Stimulated activated CD4-positive, alpha-beta T cell treated with anti-CD3 and anti-CD28 coated beads, Interleukin-2, amount 100 ng/mL, for 24 hours (primary cell): ENCODE measurements at places on chromosomes 11 and 22.

- DNase-seq = no peak
Observed at GRCh38 chr11:2137202-2138067, 1.8 kb downstream of the IGF2 start.

DNA sequence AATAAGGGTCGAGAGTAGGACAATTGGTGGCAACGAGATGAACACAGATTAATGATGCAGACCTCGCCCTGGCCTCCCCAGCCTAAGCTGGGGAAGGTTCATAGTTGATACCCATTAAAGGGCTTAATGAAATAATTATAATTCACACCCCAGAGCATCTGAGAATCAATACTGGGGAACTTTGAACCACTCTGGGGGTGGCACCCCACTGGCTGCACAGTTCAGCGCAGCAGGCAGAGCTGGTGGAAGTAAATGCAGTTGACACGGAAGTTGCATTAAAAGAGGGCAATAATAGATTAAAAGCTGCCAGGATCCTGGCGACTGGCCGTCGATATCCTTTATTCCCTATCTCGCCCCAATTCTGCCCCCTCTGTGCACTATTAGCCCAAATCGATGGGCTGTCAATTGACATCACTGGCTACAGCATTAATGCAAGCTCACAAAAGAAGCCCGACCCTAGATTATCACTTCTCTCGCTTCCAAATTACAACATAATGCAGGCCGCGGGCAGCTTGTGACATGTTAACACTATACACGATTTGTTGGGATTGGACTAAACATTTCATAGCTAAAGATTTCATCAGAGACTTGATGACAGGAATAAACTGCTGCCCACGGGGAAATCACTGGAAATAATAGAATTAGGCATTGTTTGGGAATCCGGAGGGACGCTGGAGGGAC, 14.5 kb downstream of the HSPA8 start:
- DNase-seq = no peak

- peak; percentile 39 for DNase-seq
Observed at GRCh38 chr22:17121233-17122195, at the start of gene TMEM121B. TSS of gene TMEM121B (minus strand) at chr22:17121360. CDS start at chr22:17121127, 233 bp downstream.

GRCh38 chr22:24525416-24526037, 29.4 kb downstream of the GUCD1 start:
- peak; percentile 86 for DNase-seq

DNA sequence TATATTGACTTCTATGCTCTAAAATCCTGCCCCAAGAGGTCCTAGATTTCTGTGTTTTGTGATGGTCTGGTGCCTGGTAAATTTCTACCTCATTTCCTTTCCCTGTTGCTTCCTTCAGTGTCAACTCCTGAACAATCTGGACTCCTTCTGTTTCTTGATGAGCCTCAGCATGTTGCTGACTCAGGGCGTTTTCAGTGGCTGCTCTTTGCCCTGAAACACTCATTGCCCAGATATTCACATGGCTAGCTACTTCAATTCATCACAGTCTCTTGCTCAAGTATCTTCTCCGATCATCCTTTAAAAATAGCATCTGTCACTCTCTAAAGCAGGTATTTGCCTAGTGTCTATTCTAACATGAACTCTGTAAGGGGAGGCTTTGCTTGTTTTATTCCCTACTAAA, 526.3 kb upstream of the RAG2 start:
- DNase-seq = no peak

DNA sequence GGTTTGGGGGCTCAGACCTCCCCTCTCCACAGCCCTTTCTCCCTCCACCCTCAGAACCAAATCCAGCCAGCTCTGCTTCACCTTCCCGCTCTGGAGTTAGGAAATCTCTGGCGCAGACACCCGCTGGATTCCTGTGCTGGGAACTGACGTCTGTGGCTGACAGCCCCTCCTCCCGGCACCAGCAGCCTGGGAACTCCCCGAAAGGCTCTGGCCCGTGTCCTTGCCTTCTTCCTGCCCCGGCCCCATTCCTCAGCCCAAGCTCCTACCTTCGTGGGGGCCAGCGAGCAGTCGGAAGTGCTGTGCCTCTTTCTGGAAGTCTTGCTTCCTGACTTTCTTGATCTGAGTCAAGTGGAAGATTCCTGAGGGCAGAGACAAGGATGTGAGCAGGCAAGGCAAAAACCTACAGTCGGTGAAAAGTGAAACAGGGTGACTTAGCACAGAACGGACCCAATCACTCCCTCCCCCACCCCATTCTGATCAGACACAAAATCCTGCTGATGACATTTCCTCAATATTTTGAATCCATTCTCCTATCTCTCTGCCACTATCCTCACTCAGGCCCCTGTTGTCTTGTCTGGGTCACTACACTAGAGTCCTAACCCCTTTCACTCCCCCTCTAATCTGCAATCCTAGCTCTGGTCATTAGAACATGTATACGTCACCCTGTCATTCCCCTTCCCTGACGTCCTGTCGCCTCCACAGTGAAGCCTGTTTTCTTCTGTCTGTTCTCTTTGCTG, 34.1 kb downstream of the CHRDL2 start:
- DNase-seq = no peak

DNA sequence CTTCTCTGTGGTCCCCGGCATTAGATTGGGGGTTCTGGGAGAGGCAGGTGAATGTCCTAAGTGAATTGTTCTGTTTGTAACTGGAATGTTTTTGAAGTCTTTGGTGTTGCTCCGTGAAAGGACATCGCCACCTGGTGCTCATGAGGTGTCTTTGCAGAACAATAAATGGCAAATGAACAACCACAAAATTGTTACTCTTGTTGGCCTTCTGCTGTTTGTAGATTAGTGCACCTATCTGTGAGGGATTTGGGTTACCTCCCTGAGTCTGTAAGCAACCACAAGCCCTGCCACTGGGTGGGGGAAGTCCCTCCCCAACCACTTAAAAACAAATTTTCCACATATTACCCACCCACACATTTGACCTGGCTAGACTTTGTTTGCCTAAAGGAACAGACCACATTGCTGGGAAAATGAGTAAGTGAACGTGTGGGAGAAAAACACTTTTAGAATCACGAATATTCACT, 4.7 kb downstream of the MPEG1 start:
- DNase-seq = peak; percentile 55

GRCh38 chr11:14566331-14567063, 46.3 kb upstream of the PSMA1 start:
- DNase-seq = no peak

- no peak for DNase-seq
Observed at GRCh38 chr11:44766972-44767278, 40.2 kb downstream of the TSPAN18 start.

- DNase-seq = no peak
Observed at GRCh38 chr11:39011797-39012196, 2413.8 kb upstream of the RAG2 start.

- no peak for DNase-seq
Observed at GRCh38 chr22:48396785-48397530, 1430.7 kb downstream of the BRD1 start.

DNA sequence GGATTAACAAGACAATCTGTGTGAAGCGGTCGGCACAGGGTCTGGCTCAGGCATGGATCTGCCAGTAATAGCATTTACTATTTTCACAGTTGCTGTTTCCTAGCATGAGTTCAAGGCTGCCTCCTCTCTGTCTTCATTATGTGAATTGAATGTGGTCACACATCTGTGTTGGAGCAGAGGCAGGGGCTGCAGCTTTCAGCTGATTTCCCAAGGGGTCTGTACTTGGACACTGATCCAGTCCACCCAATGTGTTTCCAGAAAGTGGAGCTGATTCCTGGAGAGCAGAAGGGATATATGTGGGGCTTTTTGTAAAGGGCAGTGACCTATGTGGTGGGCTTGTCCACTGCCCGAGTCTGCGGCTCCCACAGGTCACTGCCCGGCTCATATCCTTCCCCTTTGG, 3.5 kb upstream of the CELSR1 start:
- DNase-seq = no peak

GRCh38 chr22:40703174-40703573, 23.9 kb downstream of the MCHR1 start:
- DNase-seq = no peak
